ENCODE measurements at places on chromosomes 2 and 18. TPM values are rescaled to one million over a fixed set of nuclear protein-coding genes. Genes with fewer than 3 reads are reported as not detected.

- no peak for DNase-seq
Observed at GRCh38 chr2:181780657-181781056, 100.3 kb upstream of the NEUROD1 start.

DNA sequence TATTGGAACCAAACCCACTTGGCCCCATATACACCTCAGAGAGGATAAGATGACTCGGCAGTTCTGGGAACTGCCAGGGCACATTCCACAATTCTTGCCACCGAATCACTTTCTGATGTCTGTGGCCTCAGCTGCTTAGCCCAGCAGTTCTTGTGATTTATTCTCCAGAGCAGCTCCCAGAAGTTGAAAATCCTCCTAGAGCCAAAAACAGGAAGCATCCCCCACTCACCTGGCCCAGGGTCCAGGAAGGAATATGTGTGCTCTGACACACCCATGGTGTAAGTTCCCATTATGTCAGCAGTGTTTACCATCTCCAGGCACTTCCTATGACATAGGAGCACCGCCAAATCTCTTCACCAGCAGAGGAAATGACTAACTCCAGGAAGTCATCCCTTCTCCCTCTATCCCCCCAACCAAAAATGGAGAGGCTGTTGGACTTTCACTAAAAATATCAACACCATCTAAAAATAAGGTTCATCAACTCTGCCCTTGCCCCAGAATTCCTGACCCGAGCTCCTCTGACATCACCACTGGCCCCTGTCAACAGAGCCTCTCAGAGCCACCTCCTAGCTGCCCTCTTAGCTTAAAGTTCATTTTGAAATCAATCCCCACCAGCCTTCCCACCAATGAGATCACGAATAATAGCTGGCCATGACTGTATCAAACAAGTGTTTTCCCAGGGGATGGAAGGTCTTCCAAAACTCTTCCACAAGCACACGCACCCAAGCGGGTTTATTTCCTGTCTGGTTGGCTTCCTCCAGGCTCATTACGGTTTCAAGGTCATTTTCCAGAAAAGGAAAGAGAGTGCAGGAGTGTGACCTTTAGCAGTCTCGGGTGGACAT, 223.1 kb upstream of the PARD3B start:
- DNase-seq, result no peak

- DNase-seq, result no peak
Observed at GRCh38 chr2:39618736-39619135, 47.0 kb upstream of the TMEM178A start.

DNA sequence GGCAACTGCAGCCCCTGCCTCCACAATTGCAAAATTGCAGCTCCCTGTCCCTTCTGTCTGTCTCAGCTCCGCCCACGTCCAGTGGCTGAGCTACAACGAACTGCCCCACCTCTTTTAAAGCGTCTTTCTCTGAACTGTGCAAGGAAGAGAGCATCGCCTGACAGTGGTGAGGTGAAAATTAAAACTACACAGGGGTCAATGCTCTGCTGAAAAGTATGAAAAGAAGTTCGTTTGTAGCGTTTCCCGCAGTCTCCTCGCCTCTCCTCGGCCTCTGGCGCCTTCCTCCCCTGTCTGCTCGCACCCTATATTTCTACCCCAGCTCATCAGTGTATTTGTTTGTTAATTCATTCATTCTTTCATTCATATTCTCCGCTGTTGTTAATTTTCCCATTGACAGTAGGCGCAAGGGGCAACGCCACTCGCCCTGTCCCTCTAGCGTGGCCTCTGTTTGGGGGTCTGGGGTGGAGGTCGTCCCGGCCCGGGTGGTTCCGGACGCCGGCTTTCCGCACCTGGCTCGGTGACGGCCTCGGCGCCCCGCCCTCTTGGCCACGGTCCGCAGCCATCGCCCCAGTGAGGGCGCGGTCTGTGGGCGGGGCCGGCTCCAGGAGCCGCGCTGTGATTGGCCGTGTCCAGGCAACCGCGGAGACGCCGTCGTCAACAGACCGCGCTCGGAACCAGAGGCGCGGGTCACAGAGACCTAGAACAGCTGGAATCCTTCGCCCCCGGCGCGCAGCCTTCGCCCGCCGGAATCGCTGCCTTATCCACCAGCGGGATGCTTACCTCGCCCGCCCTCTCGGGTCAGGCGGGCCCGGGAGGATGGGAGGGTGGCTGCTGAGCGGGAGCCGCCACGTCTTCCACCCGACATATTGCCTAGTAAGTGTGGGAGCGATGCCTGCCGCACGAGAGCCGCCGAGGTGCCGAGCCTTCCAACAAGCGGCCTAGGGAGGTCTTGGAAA, at the start of gene VWA3B:
TSS of gene VWA3B (plus strand) at position 677 of the 956 bp plus-strand sequence. CDS start 5,926 bp downstream, outside the sequence.
- peak; percentile 76 for DNase-seq

GRCh38 chr2:217105733-217106649, 246.1 kb upstream of the TNP1 start:
- DNase-seq, result no peak

DNA sequence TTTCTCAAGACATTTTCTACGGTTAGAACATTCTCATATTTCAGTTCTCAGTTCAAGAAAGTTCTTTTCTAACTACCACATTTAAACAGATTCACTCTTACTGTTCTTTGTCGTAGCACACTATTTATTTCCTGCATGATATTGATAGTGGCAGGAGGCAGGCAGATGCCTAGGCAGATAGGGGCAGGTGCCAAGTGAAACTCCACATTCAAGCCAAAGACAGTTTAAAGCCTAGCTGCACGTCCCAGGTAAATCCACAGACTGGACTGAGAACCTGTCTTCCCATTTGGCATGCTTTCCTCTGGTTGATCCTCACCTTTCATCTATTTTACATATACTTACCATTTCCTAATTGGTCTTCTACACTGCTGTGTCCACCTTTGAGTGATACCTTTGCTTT, 359.3 kb downstream of the TMX3 start:
- no peak for DNase-seq

DNA sequence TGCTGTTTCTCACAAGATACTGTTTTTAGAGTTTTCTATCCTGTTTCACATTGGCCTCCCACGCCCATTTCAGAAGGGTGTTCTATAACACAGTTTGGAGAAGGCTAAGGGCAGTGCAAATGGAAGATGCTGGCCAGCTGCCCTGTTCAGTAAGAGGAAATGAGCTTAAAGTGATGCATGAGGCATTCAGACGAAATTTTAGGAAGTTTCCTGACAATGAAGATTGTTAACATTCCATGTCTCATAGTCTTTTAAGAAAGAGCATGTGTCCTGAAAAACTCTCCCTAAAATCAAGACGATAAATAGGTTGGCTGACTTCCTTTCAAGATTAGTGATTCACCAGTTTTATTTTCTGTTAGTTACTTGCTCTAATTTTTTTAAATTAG, 484.2 kb upstream of the NRP2 start:
- no peak for DNase-seq

- no peak for DNase-seq
Observed at GRCh38 chr2:7083580-7084509, 166.6 kb downstream of the RNF144A start.

DNA sequence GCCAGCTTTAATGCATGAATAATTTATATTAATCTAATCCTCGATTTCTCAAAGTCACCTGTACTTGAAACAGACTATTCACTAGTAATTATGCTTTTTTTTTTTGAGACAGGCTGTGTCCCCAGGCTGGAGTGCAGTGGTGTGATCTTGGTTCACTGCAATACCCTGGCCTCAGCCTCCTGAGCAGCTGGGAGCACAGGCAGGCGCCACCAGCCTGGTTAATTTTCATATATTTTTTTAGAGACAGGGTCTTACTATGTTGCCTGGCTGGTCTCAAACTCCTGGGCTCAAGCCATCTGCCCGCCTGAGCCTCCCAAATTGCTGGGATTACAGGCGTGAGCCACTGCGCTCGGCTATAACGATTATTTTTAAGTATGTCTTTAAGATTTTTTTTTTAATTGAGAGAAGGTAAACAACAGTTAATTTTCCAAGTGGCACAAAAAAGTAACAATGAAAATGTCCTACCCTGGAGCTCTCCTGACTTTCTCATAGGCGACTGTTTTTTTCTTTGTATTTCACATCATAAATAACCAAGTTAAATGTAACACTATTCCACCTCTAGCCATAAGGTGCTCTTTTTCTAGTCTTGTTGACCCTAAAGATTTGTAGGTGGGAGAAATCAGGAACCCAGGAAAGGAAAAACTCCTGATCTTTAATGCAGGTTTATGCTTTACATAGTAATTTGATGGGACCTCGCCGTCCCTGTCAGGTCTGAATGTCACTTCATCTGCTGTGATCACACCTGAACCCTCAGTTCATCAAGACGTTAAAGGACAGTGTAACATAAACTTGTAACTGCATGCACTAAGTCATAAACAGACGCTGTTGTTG, 1.3 kb upstream of the ANKRD12 start:
- no peak for DNase-seq

GRCh38 chr2:228417526-228417925, 236.0 kb upstream of the SPHKAP start:
- no peak for DNase-seq

- peak; percentile 90 for DNase-seq
Observed at GRCh38 chr2:240259201-240259923, 118.9 kb upstream of the OTOS start.

DNA sequence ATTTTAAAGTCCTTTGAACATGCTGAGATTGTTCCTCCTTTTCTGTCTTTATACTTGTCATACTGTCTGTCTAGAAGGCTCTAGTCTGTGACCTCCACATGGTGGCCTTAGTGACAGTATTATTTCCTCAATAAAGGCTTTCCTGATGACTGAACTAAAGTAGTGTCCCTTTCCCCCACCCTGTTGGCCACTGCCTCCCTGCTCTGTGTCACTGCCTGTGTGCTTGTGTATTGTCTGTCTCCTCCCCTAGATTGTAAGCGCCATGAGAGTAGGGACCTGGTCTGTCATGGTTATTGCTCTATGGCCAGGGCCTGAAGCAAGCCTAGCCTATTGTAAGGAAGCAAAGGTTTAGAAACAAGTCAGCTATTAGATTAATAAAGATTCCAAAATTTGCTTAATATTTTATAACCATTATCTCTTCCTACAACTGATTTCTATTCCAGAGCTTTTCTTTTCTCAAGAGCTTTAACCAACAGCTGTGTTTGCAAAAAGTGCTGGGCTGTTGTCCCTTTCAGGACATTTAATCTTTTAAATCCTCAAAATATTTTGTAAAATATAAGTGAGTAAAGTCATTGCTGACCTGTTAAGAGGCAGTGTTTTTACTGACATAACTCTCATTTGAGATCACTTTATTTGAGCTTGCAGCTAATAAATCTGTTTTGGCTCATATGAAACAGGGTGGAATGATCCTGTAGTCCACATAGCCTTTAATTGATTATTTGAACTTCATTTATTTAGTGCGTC, 35.5 kb downstream of the DIS3L2 start:
- no peak for DNase-seq

DNA sequence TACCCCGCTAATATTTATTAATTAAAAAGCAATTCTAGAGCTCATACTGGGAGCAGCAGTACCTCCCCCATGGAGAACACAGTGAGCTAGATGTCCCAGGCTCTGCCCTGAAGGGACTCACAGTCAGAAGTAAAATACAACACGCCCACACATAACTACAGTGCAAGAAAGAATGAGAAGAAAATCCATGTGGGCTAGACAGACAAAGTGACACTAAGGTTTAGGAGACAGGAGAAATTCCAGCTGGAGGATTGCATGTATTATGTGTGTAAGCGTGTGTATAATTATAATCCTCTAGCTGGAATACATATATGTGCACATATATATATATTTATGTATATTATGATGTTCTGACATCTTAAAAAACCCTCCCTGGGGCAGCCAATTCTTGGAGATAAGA, 15.7 kb downstream of the SOWAHC start:
- DNase-seq, result no peak

GRCh38 chr2:25758348-25758747, 85.0 kb upstream of the DTNB start:
- no peak for DNase-seq

- no peak for DNase-seq
Observed at GRCh38 chr2:45497355-45497754, 113.7 kb downstream of the SRBD1 start.

GRCh38 chr18:12928641-12929040, 19.2 kb upstream of the SEH1L start:
- no peak for DNase-seq

DNA sequence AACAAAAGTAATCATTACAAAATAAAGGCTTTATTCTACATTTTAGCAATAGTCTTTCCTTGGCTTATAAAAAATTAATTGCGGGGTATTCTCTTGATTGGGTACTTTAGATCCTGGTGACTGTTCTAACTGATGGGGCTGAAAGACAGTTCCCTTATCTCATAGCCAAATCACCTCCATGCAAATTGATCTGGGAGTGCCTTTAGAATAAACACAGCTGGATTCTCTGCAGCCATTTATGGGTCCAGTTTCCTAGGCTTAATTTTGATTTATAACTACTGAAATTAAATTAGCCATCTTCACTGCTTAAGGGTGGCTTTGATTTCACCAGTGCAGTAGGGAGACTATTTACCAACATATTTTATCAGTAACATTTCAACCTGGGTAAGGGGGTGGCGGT, 337.1 kb downstream of the NRXN1 start:
- no peak for DNase-seq

DNA sequence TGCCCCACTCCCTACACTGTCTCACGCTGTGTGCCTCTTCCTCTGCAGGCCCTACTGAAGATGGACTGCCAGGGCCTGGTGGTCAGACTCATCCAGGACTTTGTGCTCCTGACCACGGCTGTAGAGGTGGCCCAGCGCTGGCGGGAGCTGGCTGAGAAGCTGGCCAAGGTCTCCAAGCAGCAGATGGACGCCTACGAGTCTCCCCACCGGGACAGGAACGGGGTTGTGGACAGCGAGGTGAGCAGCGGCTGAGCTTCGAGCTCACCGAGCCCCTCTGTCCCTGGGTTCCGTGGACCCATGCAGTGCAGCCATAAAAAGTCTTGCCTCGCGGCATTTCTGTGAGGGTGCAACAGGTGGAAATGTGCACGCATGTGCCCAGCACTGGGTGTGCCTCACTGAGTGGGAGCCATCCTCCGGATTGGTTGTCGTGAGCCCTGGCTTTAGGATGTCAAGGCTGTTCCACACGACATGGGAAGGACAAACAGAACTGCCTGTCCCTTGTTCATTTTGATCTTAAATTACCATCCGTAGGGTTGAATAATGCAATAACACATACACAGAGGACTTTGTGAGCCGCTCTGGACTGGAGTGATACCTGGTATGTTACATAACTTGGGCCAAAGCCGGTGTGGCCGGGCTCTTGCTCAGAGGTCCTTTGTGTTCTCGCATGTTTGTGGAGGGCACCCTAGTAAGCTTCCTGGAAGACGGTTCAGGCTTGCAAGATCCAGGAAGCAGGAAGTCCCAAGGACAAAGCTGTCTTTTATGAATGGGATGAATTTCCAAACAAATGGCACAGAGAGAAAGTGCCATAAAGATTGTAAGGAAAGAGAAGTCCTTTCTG, 100.9 kb downstream of the SH3BP4 start:
- DNase-seq, result no peak

DNA sequence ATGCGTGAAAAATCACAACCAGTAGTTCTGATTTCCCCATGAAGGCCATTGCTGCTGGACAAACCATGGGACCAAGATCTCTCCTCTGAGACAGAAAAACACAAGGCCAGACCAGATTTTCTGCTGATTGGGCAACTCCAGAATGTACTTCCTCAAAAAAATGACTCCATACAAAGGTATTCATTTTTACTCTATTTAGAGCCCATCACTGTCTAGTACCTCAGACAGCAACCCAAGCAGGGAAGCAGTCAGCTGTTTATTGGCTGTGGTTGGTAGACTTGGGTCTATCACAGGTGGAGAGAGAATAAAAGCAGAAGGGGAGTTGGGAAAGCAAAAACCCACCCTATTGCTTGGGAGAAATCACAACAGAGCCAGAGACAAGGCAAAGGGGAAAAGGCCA, 219.9 kb downstream of the PIK3C3 start:
- DNase-seq, result no peak

- peak; percentile 72 for DNase-seq
Observed at GRCh38 chr2:204260162-204260877, 285.0 kb upstream of the PARD3B start.

The POTEI gene
- 0.80 TPM for total RNA-seq

The PROKR1 gene
- total RNA-seq, result not detected

The DNAJC5G gene
- total RNA-seq, result not detected

The CXCR1 gene
- total RNA-seq, result 0.10 TPM

The TAF1B gene
- total RNA-seq, result 14.0 TPM
